CD4-positive, alpha-beta T cell treated with Interleukin-15 for 4 hours (primary cell): ENCODE measurements at places on chromosomes 5 and 9.

DNA sequence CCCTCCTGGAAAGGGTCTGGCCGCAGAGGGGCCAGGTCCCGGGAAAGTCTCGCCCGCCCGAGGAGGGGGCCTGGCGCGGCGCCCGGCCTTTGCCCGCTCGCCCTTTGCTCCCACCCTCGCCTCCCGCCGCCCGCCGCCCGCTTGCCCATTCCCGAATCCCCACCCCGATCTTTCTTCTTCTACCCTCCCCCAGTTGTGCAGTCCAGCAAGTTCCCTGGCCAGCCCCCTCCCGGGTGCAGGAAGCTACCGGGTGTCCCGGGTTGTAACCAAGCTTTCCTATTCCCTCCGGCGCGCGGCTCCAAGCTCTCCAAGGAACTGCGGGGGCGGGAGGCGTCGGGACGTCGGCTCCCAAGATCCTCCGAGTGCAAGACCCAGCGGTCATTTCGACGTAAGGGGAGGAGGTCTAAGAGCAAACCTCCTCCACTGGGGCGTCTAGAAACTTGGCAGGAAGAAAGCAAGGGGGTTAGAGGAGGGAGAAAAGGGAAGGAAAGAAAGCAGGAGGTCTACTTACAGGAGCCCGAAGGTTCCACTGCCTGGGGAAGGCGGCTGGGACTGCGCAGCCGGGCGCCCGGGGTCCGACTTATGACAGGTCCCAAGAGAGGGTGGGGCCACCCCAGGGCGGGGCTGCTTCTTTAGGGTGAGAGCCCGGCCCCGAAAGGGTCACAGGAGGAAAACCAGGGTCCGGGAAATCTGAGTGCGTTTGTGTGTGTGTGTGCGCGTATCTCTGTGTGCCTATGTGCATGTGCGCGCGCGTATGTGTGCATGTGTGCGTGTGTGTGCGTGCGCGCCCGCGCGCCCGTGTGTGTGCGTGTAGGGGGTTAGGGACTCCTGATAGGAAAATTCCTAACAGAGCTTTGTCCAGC is at the start of gene PTGR1:
Gene PTGR1, minus strand, starts transcription at position 556 of the 863 bp plus-strand sequence. CDS start 2,225 bp downstream, outside the sequence.
- DNase-seq: no peak

DNA sequence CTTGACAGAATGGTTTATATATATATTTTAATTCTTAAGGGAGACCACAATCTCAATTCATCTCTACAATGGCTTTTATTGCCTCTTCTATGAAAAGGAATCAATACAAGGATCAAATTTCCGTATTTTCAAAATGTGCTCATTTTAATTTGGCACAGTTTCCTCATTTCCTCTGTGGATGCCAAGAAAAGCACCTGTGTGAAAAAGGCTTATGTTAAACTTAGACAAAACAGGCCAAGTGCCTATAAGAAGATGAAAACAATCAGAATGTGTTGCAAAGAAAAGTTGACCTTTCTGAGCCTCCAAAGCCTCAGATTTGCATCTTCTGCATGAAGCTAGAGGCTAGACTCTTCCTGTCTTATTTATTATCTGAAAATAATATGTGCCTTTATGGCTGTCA is 173.7 kb upstream of the SLC12A2 start:
- DNase-seq: no peak

DNA sequence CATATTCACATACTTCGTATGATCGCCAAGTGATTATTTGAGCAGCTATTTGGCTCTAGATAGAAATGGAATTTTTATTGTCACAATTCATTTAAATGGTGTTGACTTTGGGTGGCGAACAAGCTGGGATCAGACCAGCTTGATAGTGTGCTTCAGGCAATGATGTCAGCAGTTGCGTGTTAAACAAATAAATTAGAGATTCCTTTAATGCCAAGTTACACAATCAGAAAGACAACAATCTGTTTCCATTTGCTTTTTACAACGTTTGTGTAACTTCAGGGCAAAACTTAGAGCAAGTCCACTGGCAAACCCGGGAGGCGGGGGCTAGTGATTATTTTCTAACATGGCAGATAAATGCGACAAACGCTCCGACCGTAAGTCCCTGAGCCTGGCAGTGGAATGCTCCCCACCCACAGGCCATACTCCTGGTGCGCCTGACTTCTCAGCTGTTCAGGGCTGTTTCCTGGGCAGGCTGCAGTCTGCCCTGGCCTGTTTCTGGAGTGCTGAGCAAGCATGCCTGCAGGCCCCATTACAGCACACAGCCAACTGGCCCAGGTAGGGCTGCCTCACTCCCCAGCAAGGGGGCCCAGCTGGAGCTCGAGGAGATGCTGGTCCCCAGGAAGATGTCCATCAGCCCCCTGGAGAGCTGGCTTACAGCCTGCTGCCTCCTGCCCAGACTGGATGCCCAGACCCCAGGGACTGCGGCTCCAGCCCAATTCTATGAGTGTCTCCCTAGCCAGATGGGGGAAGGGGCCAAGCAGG is 88.7 kb downstream of the BASP1 start:
- DNase-seq: no peak

DNA sequence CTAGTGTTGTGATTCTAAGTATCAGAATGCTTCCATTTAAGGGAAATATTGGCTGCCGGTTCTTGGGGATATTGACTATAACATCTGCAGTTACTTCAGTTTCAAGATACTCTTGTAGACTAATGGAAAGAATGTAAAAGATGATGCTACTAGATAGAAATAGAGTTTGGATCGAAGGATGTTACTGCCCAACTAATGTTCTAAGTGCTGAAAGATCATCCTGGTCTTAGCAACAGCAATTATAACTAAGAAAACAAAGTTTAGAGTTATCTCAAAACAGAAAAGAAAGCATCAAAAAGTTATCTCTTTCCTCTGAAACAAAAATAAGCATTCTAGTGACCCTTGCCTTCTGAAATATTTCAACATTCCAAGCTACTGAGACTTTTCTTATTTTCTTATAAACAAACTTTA is 49.9 kb downstream of the ITGA1 start:
- no peak for DNase-seq

- DNase-seq: no peak
Measured at GRCh38 chr9:125906144-125906543, 159.0 kb downstream of the PBX3 start.

DNA sequence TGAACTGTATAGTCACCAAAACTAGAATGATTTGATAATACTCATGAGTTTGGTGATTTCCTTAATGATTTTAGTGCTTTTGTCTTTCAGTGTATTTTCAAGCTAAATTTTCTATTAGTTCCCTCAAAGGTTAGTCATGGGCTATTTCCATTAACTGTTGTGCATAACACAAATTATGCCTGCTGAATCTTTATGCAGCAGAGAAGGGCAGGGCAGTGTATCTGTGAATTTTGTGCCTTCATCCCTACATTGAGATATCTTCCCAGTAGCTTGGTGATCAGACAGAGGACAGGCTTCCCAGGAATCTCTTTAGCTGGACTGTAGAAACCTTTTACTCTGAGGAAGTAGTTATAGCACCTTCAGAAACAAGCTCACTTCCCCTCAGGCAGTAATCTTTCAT is 1036.9 kb downstream of the EFNA5 start:
- no peak for DNase-seq

- peak; percentile 7 for DNase-seq
Measured at GRCh38 chr9:76400534-76401096, 6.4 kb upstream of the RFK start.

DNA sequence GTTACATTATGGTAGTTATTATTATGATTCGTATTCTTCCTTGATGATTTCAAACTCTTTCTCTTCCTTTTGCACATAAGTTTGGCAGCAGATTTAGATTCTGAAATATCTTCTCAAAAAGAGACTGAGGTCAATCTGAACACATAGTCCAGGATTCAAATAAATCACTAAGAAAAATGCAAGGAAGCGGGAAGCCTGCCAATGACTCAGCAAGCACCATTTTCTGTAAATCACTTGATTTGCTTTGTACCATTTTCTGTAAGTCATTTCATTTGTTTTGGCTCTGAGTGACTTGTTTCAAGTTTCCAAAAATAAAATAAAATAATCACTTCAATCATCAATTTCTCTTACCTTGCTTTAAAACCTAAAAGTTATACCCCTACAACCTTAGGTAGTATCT is 24.6 kb upstream of the GLIS3 start:
- no peak for DNase-seq

DNA sequence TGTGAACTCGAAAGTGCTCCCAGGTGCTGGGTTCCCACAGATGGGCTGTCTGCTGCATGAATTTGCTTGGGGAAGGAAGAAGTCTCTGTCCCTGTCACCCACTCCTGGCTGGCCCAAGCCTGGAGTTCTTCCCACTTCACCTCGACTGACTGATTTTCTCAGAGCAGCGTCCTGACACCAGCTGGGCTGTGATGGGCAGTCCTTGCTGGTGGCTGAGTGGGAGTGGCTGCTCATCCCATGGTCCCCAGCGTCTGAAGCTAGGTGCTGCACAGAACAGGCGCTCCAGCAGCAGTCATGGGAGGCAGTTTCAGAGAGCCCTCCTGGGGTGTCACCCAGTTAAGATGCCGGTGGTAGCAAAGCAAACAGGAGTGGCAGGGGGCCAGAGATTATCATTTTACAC is 10.1 kb upstream of the NEURL1B start:
- no peak for DNase-seq

DNA sequence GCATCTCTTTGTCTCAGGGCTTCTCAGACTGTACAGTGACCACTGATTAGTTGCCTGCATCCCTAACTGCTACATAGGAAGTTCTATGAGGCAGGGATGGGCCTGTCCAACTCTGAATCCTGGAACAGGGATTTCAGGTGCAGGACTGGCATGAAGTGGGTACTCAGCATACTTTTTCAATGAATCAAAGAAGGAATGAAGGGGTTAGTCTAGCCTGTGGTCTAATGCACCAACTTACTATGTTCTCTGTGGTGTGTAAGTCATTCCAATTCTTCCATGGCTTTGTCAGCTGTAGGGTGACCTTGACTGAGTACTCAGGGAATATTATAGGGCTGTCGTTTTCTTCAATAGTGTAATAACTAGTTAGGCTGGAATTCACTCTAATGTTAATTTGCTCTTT is 8.3 kb downstream of the COL15A1 start:
- DNase-seq: no peak

DNA sequence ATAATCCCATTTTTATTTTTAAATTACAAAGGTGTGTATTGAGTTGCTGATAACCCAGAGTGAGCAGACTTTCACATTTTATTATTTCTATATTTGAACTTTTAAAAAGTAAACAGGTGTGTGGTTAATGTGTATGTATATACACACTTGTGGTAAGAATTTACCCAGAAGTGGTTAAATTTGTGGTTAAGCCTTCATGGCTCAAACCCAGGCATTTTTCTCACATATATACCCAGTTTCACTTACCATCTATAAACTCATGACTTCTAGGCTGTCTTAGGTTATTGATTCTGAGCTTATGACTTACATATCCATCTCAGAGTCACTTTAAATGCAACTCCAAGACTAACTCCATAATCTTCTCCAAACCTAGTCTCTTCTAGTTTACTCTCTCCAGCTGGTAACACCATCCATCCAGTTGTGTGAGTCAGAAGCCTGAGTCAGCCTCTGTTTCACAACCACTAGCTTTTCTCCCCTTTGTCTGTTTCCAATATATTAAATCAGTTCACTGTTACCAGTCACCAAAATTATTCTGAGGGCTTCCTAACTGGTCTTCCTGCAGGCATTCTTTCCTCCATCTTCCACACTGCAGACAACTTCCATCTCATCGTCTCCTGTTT is 20.2 kb downstream of the ZBED3 start:
- no peak for DNase-seq

- DNase-seq: no peak
Measured at GRCh38 chr9:126439883-126440653, 113.4 kb downstream of the MVB12B start.

DNA sequence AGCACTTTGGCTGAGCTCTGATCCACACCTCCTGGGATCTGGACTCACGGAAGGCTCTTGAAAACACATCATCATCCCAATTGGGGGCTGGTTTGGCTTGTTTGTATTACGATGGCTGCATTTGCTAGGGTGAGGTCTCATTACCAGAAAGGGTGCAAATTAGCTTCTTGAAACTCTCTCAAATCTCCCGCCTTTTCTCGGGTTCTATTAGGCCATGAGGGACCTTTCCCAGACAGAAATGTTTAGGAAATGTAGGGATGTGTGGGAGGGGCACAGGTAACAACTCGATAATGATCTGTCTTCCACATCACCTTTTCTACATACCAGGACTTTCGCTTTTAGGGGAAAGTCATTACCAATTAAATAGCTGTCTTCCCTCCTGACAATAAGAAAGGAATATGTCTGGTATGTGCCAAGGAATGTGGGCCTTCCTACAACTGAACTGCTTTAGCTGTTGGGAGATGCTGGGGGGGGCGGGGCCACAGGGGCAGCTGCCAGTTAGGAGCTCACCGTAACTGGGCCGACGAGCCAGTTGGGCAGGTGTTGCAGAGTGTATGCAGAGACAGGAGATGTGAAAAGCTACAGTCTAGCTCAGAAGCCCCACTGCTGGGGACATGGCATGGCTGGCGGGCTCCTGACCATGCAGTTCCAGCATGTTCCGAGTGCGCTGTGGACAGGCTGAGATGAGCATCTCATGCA is 71.2 kb downstream of the AK8 start:
- DNase-seq: no peak

DNA sequence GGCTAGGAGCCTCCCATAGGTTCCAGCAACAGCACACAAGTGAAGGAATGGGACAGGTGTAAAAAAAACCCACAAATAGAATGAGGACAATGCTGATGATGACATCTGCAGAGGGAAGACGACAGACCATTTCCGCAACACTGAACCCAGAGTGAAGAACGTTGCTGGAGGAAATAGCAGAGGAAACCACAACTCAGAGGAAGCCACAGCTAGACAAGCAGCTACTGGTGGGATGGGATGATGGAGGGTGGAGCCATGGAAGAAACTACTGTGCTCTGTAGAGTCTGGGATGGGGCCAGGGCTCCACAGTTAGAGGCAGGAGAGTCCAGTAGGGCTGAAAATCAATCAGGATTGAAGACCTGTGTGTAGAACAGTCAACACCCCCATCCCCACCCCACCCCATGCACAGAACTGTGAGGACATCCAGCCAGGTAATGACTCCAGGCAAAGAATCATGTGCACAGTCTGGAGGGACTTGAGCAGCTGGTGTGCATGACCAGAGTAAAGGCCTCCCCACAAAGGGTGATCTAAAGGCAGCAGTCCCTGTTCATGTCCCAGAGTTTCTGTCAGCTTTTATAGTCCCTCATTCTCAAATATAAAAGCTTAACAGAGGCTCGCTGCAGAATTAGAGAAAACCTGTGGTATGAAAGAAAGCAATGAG is 65.2 kb upstream of the SPIN1 start:
- DNase-seq: peak; percentile 51

- no peak for DNase-seq
Measured at GRCh38 chr5:73666891-73667290, 40.9 kb downstream of the ARHGEF28 start.

- no peak for DNase-seq
Measured at GRCh38 chr5:149200355-149200754, 59.1 kb downstream of the ABLIM3 start.

- DNase-seq: no peak
Measured at GRCh38 chr5:20323323-20323722, 335.3 kb upstream of the CDH18 start.

DNA sequence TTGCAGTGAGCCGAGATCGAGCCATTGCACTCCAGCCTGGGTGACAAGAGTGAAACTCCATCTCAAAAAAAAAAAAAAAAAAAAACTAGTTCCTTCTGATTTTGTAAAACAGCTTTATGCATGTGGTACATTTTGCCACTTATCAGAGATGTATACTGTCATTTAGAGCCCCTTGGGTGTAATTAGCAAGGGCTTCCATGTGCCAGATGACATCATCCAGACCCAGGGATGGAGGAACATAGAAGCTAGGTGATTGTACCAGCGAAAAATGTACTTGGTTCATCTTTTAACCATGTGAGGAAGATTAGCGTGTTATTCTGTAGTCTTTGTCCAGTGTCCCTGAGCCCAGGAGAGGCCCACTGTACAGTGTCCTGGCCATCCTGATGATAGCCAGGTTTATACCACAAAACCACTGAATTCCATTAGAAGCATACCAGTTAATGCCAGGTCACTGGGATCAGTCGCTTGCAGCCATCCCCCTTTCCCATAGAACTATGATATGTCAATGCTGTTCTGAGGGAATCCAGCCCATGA is 239.3 kb upstream of the SGCD start:
- DNase-seq: no peak
